Stimulated activated CD8-positive, alpha-beta memory T cell treated with anti-CD3 and anti-CD28 coated beads, Interleukin-7, amount 100 ng/mL, for 1 hour (primary cell): ENCODE measurements at places on chromosomes 11 and 22.

GRCh38 chr11:114256176-114256966 lies 39.8 kb upstream of the NNMT start:
- no peak for DNase-seq

GRCh38 chr22:27686534-27686933 lies 115.0 kb downstream of the MN1 start:
- no peak for DNase-seq

- no peak for DNase-seq
Observed at GRCh38 chr22:46767249-46767985, 5.0 kb downstream of the TBC1D22A start.

DNA sequence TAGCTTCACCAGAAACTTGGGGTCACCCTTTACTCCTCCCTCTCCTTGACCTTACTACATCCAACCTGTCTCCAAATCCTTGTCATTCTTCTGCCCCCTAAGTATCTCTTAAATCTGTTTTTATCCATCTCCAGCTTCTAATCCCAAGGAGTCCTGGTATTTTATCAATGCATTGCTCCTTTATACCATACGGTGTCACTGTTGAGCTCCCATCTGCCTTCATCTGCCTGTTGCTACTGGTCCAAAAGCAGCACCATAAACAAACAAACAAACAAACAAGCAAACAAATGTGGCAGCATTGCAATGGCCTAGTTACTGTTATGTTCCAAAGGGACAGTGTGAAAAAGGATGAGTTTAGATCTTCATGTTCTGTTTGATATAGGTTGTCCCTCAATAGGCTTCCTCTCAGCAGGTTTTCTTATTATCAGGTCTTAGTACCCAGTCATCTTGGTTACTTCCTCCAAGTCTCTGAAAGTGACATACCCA lies 34.2 kb downstream of the DNHD1 start:
- no peak for DNase-seq

GRCh38 chr11:78809931-78810541 lies 235.4 kb upstream of the NARS2 start:
- no peak for DNase-seq

DNA sequence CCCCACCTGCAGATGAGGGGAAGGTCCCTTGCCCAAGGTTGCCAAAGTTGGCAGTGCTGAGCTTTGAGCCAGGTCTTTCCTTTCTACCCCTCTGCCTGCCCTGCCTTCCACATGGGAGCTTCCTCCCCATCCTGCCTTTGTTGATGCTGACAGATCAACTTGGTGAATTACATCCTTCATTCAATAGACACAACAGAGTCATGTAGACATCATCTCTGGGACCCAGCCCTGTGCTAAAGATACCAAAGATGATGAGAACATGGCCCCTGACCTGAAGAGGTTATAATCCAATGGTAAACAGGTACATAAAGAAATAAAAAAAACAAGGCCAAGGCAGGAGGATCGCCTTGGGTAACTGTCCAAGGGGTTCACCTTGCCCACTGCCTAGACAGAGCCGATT lies 42.4 kb upstream of the MAPK1 start:
- no peak for DNase-seq

- DNase-seq: no peak
Observed at GRCh38 chr22:35353318-35353717, 27.6 kb upstream of the HMOX1 start.

- DNase-seq: no peak
Observed at GRCh38 chr11:68904248-68904847, 657 bp downstream of the IGHMBP2 start.

DNA sequence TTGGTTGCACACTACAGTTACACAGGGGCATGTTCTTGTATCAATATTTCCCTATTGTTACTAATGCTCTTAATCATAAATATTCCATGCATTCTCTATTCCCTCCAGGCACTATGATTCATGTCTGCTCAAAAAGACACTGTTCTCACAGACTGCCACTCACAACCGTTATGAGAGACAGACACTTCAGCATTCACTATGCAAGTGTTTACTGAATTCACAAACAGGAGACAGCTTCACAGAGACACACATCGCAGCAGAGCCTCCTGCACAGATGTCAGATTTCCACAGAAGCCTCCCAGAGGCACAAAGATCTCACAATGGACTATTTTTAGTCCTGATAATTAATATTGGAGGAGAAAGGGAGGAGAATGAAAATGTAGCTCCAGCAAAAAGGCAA lies 930.4 kb downstream of the OPCML start:
- no peak for DNase-seq

- no peak for DNase-seq
Observed at GRCh38 chr22:44815099-44816070, 63.0 kb downstream of the ARHGAP8 start.

DNA sequence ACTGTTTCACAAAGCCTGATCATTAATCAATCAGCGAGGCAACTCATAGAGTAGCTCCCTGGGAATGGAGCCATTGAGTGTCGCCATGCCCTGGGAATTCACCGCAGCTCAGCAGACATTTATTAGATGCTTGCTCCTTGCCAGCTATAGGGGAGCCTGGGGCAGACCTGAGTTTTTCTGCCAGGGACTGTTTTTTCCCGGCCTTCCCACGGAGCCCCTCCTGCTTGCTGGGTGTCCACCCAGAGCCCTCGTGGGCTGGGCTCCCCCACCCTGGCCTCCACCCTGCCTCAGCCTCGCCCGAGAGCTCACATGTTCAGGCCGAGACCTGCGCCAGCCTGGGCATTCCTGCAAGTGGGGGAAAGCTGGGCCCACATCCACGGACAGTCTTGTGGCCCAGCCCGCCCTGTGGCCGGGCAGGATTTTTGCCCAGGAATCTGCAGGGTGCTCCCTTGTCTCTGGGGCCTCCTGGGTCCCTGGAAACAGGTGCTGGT lies 64.9 kb downstream of the SMIM38 start:
- no peak for DNase-seq

DNA sequence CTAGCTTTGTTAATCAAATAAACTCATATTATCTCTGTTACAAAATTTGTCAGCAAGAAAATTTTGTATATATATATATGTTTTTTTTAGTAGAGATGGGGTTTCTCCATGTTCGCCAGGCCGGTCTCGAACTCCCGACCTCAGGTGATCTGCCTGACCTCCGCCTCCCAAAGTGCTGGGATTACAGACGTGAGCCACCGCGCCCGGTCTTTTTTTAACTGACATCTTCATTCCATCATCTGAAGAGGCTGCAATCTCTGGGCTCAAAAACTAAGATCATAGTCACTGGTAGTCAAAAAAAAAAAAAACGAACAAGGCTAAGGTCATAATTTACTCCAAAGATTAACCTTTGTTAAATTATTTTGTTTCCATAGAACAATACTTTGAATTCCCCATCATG lies 5.3 kb upstream of the KLHDC7B start:
- DNase-seq: no peak

- DNase-seq: peak; percentile 23
Observed at GRCh38 chr22:46150655-46151477, 540 bp downstream of the PPARA start.

- DNase-seq: no peak
Observed at GRCh38 chr11:2097356-2097997, 41.7 kb downstream of the IGF2 start.

DNA sequence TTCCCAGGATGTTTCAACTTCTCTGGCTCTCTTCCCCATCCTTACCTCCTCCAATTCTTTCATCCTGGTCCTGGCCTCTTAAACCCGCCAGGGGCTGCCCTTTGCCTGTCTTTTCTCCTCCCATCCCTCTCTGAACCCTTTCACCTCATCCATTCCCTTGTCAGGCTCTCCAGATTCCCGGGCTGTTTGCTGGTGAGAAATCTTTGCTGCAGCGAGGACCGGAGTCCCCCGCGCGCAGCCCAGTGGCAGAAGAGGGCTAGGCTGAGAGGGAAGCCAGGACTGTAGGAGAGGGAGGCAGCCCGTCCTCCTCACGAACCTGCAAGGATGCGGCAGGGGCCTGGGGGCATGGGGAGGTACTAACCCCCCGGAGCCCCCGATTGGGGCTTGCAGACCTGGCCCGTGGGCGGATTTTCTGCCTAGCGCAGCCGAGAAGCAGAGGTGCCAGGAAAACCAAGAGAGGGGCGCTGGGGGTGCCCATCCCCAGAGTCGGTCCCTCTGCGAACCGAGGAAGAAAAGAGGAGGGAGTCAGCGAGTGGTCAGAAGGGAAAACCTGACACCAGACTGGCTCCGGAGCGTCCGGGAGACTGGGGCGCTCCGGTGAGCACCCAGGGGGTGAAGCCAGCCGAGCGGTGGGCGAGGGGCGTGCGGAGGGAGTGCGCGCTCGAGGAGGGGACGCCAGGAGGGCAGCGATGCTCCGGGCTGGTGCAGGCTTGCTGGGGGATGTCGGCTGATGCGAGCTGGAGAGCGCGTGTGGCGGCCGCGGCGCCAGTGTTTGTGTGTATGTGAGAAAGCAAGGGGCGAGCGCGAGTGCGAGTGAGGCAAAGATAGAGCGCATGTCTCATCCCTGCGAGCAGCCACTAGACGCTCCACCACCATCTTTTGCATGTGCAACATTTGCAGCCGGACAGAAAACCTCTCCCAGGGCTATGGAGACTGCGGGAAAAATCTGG lies at the start of gene GRIA4:
GRIA4 (plus strand) TSS at position 242 of the 950 bp plus-strand sequence. CDS start 925 bp downstream, outside the sequence.
- DNase-seq: no peak

DNA sequence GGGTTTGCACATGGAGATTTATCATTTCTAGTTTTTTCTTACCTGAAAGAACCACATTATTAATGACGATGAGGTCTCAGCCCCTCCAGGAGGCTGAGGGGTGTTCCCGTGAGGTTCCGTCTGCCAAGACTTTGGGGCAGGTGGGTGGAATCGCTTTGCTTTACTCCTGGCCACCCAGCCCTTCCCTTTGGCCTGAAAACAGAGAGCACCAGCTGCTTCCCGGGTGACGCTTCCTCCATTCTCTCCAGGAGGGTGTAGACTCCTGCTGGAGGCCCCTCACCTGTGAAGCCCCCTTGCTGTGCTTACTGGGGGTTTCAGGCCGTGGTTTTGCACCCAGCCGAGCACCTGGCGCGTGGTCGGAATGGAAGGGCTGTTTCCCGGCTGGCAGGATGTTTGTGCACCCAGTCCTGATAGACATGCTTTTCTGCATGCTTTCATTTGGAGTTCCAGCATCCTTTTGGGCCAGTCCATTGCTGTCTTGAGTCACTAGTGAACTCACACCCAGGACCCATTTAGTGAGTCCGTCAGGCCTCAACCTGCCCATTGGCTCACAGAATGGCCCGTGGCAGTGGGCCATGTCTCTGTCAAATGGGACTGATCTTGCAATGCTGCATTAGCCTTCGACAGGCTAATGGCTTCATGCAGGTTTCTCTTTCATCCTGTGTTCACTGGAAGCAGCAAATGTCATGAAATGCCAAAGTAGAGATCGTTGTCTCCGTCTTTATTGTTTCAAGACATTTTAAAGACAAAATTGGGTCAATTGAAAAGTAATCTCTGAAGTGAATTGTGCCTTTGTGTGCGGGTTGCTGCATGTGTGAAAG lies 360.8 kb downstream of the TBC1D22A start:
- DNase-seq: no peak

- no peak for DNase-seq
Observed at GRCh38 chr22:30277547-30278344, 11.1 kb upstream of the OSM start.

DNA sequence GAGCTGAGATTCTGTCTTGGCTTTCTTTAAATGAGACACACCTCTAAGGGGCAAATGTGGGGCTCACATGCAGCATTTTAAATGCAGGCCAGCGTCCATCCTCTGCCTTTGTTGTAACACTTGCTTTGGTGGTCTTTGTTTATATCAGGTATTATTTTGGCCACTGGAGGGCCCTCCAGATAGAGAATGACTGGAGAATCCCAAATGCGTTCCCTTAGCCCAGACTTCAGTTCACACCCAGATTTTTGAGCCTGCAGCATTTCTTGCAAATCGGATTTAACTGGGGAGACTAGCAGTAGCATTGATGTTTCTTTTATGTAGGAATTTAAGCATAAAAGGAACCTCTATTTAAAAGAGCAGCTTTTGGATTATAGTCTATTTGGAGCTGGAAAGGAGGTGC lies 200.2 kb upstream of the SORL1-AS1 start:
- DNase-seq: no peak

DNA sequence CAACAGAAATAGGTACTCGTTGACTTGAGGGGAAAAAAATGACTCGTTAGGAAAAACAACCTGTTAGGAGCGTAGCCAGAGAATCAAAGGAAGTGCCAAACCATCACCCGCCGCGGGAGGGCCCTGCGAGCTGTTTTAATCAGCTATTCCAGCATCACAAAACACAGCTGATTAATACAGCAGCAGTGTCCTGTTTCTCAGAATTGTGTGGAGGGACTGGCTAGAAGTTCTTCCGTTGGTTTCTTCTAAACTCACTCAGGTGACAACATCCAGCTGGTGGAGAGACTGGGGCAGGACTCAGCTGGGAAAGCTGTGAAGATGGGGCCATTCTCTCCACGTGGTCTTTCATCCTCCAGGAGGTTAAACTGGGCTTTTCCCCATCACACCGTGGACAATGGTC lies 28.0 kb downstream of the HSPA8 start:
- no peak for DNase-seq

GRCh38 chr11:103384652-103385051 lies 275.4 kb downstream of the DYNC2H1 start:
- no peak for DNase-seq

- no peak for DNase-seq
Observed at GRCh38 chr22:22800716-22801115, 86.9 kb upstream of the IGLL5 start.

DNA sequence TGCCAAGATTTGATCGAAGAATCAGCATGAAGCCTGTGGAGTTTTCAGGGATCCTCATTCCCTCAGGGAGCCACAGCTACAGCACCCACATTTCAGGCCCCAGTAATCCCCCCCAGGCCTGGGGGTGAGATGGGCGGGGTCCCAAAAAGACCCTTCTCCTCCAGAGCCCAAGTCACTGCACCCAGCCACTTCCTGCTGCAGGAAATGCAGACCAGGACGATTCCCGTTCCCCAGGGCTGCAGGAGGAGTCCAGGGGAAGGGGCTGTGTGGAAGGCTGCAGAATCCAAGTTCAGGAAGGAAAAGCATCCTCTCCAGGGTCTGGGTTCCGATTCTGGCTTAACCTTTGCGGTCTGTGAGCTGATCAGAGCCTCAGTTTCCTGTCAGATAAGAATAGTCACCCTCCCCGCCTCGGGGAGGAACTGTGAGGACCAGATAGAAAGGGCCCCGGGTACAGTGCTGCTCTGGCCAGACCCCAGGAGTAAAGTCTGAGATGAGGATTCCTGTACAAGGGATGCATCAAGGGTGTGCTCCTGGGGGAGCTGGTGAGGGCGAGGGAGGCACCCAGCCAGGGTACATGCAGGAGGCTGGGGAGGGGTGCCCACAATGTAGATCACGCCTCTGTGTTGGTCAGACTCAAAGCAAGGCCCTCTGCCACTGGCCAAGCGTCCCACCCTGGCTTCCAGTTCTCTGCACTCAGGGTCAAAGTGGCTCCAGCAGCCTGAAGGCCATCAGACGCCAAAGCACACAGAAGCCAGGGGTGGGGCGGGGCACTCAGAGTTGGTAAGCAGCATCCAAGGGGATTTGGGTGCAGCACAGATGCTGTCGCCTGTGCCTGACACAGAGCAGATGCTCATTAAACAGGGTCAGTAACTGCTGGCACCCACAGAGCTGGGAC lies 30.1 kb upstream of the TP53I11 start:
- DNase-seq: no peak

DNA sequence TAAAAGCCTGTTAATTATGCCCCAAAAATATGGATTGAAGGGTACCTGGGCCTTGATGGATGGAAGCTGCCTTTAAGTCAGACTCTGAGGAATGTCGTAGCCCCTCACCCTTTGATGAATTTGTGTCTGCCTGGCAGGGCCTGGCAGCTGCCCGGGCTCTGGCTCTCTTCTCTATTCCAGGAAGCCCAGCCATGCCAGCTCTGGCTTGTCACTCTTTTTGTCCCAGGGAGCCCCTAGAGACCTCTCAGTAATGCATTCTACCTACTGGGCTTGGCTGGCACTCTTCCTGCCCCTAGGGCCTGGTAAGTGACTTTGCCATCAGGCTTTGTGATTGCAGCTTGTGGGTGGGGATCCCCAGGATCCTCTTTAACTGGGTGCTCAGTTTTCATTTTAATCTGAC lies 103.8 kb downstream of the GRIK4 start:
- DNase-seq: no peak
